Eye (tissue), 1 donor: ENCODE measurements at places on chromosomes 11 and 22.

DNA sequence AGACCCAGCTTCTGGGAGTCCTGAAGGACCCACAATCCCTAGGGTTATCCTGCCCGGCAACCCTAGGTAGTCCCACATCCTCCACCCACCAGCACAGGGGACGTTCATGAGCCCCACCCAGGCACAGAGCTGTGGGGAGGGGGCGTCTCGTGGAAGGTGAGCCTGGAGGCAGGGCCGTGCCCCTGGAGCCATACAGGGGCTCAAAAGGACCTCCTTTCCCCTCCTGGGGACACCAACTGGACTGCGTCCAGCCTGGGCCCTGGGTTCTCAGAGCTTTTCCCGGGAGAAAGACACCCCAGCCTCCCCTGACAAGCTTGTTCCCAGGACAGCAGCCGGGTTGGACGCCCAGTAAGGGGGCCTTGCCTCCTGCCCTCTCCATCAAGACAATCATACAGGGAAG, 78.4 kb downstream of the BRD1 start:
- DNase-seq, result no peak

DNA sequence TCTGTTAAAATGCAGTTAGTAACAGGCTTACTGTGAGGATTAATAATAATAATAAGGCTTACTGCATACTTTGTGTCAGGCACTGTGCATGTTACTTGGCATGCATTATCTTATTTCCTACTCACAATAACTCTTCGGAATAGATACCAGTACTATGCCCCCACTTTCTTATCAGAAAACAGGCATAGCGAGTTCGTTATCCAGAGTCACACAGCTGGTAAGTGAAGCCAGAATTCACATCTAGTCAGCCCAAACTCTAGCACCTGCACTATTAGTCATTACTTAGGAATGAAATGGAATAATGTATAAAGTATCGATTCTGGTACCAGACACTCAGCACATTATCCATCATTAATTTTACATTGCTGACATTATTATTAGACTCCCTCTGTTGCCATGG, 155.7 kb upstream of the BLID start:
- no peak for DNase-seq

DNA sequence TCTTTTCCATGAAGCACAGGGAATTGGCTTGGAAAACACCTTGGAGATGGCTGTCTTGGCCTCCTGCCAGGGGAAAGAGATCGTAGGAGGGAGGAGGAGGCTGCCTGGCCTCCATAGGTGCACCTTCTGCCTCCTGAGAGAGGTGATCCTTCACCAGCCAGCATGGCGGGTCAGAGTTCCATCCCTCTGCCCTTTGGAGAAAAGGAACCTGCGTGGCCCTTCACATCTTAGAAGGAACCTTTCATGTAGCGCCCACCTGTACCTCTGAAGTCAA, 58.2 kb upstream of the DRD2 start:
- DNase-seq, result no peak

GRCh38 chr11:19220903-19221724, 19.3 kb upstream of the CSRP3 start:
- no peak for DNase-seq

DNA sequence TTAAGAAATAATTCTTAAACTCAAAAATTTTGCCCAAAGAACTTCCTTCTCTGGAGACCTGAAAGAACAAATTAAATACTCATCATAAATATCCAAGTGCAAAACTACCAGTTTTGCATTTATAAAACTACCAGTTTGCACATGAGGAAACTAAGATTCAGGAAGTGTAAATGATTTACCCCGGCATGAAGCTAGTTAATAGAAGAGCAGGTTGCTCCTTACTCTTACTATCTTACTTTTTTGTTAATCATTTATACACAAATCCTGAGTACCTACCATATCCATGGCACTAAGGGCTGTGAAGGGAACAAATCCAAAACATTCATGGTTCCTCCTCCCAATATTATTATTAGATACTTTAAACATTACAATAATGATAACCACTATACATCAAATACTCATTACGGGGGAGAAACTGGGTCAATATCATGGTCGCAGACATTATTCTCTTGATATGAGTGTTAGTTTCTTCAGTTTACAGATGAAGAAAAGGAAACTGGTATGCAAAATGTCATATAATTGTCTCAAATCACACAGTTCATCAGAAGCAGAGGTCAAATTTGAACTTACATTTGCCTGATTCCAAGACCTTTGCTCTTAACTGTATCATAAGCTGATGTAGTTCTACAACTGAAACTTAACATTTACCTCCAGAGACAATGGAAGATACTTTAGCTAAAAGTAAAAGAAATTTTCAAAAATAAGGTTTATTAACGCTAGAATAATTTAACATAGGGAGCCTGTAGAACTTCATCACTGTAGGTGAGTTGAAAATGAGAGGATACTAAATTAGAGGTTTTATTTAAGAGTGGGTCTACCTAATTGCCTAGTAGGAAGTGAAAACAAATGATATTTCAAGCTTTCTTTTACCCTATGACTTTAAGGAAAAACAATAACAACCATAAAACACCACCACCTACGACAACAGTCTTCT, 74.5 kb downstream of the FAM76B start:
- DNase-seq, result no peak

GRCh38 chr11:85884581-85885021, 29.4 kb downstream of the CCDC83 start:
- DNase-seq, result no peak

DNA sequence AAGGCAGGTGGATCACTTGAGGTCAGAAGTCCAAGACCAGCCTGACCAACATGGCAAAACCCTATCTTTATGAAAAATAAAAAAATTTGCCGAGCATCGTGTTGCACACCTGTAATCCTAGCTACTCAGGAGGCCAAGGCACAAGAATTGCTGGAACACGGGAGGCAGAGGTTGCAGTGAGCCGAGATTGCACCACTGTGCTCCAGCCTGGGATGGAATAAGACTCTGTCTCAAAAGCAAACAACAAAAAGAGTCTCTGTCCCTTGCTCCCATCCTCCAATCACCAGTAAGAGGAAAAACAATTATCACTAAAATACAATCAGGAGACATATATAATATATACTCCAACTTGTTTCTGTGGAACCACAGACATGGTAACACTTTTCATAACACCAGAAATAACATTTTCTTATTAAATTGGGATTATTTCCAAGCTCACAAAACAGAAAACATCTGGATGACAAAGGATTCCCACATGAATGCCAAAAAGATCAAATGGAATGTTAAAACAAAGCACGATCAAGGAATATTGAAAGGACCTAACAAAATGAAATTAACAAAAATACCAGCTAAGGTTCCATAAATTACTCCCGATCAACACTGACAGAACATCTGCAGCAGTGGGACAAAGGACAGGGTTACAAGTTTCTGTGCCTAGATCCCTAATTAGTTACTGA, 15.2 kb downstream of the FCHSD2 start:
- peak; percentile 34 for DNase-seq

DNA sequence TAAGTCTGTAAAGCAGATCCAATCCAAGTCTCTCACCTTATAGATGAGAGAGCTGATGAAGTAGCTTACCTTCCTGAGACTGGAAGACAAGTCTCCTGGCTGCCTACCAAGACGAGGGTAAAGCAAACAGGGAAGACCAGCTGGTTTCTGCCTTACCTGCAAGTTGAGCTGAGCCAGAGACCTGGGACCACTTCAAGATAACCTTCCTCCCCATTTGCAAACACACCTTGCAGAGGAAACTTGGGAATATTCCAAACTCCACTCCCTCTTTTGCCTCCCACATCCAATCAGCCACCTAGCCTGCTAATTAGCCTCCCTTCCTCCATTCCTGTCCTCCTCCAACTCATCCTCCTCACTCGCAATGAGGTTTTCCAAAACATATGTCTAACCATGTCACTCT, 23.4 kb upstream of the ROBO3 start:
- peak; percentile 38 for DNase-seq

- peak; percentile 33 for DNase-seq
These were observed 48.4 kb downstream of the CHRDL2 start for GRCh38 chr11:74682731-74683278.

DNA sequence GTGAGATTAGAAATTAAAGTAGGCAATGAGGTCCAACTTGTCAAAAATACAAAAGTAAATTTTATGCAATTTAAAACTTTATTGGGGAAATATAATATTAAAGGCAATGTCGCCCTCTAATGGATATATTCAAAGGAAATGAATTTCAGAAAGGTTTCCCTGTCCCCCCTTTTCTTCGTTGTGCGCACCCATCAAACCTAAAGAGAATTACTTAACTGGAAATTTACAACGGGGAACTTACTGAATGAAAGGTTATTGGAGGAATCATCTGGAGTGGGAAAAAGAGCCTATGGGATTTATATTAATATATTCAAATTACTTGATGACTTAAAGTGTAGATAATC, 1.7 kb upstream of the ABTB2 start:
- DNase-seq, result no peak
